ENCODE measurements at places on chromosomes 7 and 10.
A peak's percentile ranks its signal among the peaks of the same experiment; 100 is the strongest.

DNA sequence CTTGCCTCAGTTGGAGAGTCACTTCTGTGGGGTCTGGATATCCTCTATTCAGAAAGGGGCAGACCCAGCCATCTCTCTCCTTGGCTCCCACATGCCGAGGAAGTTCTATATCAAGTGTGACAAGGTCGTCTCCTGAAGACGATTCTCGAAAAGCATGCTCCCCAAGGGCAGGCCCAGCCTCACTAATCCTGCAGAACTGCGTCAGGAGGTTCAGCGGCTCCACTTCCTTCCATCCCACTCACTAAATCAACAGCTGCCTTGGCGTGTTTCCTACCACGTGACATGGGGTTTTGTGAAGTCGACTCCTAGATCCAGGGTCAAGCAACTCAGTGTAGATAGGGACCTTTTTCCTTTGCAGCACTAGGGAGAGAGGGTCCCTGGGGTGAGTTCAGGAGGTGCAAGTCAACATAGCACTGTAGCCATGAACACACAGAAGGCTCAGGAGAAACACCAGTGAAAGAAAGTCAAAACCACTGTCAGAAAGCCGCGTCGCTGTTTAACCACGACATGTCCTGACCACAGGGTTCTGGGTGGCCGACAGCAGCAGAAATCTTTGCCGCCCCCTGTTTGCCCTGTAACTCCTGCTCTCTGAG, 156.4 kb downstream of the PRPF18 start:
- H3K4me3 ChIP-seq = no peak overlapping the region
- H3K27ac ChIP-seq = no peak overlapping the region
- H3K36me3 ChIP-seq = no peaks in the 10 kb centered on the region
- peak; percentile 82 for DNase-seq
- no peaks in the 10 kb centered on the region for H3K27me3 ChIP-seq

DNA sequence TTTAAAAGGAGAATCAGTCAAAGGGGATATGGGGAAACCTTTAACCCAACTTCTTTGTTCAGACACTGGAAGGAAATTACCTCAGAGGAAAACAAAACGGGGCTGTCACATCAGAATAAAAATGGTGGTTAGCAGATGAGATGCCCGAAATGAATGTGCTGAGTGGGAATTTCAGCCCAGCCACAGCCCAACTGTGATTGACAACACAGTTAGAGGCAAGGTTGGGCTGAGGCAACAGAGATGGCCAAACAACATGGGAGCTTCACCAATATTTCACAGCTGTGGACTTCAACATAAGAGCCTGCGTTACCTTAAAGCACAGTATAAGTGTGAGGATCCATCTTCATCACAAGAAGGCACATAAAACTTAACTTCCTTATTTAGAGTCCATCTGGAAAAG, 133.5 kb upstream of the PTPRZ1 start:
- no peak for DNase-seq
- H3K4me1 ChIP-seq = no peaks in the 10 kb centered on the region
- H3K27ac ChIP-seq = no peak overlapping the region
- H3K36me3 ChIP-seq = no peaks in the 10 kb centered on the region

- H3K4me3 ChIP-seq = no peak overlapping the region
- DNase-seq = no peak
- no peaks in the 10 kb centered on the region for H3K27me3 ChIP-seq
- no peaks in the 10 kb centered on the region for H3K4me1 ChIP-seq
- no peak overlapping the region for H3K27ac ChIP-seq
These were observed 44.5 kb downstream of the LRRC18 start for GRCh38 chr10:48894911-48895802.

DNA sequence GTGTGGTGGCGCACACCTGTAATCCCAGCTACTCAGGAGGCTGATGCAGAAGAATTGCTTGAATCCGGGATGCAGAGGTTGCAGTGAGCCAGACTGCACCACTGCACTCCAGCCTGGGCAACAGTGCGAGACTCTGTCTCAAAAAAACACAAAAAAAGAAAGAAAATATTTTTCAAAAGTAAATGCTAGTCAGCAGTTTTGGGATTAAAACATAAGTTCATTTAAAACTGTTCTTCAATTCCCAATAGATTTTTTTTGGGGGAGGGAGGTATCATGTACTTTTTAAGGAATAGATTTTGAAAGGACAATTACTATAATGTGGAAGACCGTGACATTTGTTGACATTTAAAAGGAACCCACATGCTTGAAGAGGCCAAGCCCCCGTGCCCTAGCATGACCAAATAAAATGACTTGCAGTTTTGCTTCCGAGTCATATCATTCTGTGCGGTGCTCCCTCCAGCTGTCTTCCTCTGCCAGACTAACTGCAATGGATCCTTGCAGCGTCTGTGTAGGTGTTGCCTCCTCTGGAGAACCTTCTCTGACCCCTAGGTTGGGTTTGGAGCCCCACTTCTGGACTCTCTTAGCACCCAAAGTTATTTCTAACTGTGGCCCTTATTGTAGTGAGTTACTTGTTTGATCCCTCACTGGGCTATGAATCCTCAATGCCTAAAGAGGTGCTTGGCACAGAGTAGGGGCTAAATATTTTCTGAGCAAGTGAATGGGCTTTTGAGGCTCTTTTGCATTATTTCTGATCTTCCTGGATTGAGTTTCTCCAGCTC, 17.4 kb upstream of the HPS1 start:
- H3K36me3 ChIP-seq = no peaks in the 10 kb centered on the region
- H3K4me1 ChIP-seq = no peaks in the 10 kb centered on the region
- no peak overlapping the region for H3K4me3 ChIP-seq

- no peaks in the 10 kb centered on the region for H3K27me3 ChIP-seq
- H3K4me3 ChIP-seq = no peak overlapping the region
- H3K4me1 ChIP-seq = no peaks in the 10 kb centered on the region
- no peaks in the 10 kb centered on the region for H3K36me3 ChIP-seq
- H3K27ac ChIP-seq = peak overlapping the region; percentile 81
- DNase-seq = no peak
These were observed 89.5 kb upstream of the PIK3CG start for GRCh38 chr7:106775552-106775936.

DNA sequence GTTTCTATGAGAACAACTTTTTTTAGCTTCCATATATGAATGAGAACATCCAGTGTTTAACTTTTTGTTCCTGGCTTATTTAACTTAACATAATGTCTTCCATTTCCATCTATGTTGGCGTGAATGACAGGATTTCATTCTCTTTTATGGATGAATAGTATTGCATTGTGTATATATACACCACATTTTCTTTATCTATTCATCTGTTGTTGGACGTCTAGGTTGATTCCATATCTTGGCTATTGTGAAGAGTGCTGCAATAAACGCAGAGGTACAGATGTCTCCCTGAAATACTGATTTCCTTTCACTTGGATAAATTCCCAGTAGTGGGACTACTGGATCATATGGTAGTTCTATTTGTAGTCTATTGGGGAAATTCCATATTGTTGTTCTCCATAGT, 44.3 kb upstream of the MAGI2 start:
- H3K27ac ChIP-seq = no peak overlapping the region
- H3K36me3 ChIP-seq = no peaks in the 10 kb centered on the region
- no peak overlapping the region for H3K4me3 ChIP-seq

Measured in common myeloid progenitor, CD34-positive (primary cell).